ENCODE measurements at places on chromosomes 5 and 9. TPM values are rescaled to one million over a fixed set of nuclear protein-coding genes. Genes with fewer than 3 reads are reported as not detected.

DNA sequence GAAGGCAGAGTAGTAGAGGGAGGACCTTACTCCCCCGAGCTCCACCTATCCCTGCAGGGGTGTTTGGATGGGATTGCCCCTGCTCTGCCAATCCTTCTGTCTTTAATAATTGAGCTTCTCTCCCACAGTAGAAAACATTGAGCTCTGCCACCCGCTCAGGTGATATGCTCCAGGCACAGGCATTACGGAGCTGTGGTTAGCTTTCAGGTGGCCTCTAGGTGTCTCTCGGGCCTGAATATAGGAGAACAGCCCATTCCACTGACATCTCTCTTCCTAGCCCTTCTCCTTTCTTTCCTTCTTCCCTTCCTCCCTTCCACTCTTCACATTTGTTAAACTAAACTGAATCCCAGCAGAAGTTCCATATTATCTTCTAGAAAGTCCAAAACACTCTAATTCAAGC is 203.4 kb downstream of the SYK start:
- H3K27me3 ChIP-seq = no peaks in the 10 kb centered on the region
- H3K4me3 ChIP-seq = no peak overlapping the region
- H3K36me3 ChIP-seq = no peaks in the 10 kb centered on the region
- no peak for DNase-seq
- no peak overlapping the region for H3K27ac ChIP-seq

DNA sequence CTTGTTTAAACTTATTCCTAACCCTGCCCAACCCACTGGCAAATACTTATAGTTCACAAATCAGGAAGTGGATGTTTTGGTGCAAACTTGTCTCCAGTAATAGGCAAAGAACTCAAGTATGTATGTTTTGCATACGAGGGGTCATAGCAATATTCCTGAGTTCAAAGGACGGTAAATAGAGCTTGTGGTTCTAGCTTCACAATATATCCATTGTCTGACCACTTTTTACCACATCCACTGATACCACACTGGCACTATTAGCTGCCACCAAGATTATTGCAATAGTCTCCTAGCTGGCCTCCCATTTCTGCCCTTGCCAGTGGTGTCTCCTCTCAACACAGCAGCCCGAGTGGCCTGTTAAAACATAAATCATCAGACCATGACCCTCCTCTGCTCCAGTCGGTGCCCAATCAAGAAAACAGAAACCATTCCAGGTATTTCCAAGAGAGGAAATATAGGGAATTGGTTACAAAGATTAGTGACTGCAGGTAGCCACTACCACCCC is 17.0 kb downstream of the GRXCR2 start:
- no peaks in the 10 kb centered on the region for H3K27me3 ChIP-seq
- H3K36me3 ChIP-seq = no peaks in the 10 kb centered on the region
- DNase-seq = no peak
- H3K4me1 ChIP-seq = peaks cover 6% of the 10 kb centered on the region

DNA sequence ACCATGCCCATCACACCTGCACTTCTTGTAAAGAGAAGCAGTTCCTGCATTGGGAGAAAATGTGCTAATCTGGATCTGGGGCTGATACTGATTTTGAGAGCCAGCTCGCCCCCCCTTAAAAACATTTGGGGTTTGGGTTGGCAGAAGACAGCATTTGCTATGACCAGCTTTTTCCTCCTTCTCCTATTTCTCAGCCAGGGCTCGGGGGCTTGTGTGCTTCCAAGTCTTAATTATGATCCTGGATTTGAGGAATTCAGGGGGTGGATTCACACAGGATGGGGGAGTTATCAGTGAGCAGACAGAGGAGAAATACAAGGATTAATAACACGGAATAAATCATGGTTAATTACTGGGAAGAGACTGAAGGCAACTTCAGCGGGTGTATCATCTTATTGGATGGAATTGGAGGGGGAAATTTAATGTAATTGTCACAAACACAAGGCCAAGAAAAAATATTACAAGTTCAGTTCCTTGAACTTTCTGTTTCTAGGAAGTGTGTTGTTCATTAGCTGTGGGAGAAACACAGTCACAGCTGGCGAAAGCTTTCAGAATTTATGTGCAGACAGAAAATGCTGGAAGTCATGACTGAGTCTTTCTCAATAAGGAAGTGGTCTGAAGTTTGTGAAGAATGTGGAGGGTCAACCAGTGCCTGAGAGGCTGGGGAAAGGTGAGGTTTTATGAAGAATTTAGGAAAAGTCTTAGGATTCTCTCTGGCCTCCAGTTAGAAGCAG is 15.3 kb downstream of the C9orf152 start:
- no peak for DNase-seq
- no peaks in the 10 kb centered on the region for H3K27me3 ChIP-seq
- no peaks in the 10 kb centered on the region for H3K4me1 ChIP-seq
- H3K36me3 ChIP-seq = no peaks in the 10 kb centered on the region

GRCh38 chr9:34123682-34124081 is 2.8 kb downstream of the DCAF12 start:
- H3K4me1 ChIP-seq = peaks cover 31% of the 10 kb centered on the region
- H3K4me3 ChIP-seq = no peak overlapping the region
- H3K27me3 ChIP-seq = no peaks in the 10 kb centered on the region
- peak overlapping the region; percentile 10 for H3K27ac ChIP-seq
- no peaks in the 10 kb centered on the region for H3K36me3 ChIP-seq

SARDH gene
- total RNA-seq = 0.67 TPM
